ENCODE measurements at places on chromosomes 11 and 22.

DNA sequence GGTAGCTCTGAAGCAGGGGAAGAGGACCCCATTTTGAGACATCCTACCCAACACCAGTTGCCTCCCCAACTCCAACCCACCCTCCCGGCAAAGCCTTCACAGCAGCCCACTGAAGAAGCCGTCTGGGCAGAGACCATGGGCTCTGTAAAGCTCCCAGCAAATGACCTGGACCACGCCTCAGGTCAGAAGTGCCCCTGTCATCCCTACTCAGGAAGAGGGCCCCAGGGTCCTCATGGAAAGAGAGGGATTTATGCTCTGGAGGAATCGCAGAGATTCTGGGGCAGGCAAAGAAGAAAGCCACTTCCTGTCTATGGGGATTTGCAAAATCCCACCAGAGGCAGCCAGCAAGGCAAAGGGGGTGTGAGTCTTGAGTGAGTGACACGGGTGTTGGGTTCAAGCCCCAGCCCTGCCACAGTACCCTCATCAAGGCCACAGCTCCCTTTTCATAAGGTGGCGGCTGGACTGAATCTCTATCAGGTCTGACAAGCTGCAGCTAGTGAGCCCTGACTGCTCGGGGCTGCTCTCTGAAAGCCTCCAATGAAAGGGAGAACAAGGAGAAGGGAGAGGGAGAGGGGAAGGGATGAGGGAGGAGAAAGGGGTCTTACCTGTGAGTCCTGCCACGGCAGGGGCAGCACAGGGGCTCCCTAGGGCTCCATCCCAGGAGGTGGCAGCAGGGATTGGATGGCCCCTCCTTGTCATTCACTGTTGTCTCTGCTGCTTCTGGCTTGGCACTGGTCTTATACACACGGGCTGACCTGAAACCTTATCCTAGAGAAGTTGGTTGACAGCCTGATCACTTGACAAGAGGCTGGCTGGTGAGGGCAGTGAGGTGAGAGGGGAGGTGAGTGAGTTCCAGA is at the start of gene UCP3:
Gene UCP3, minus strand, starts transcription at position 713 of the 857 bp plus-strand sequence. CDS start 2,043 bp downstream, outside the sequence.
- no peak for DNase-seq

- DNase-seq: peak; percentile 81
Measured at GRCh38 chr11:33633251-33634003, 67.2 kb downstream of the C11orf91 start.

- no peak for DNase-seq
Measured at GRCh38 chr11:95254716-95255115, 23.7 kb upstream of the SESN3 start.

DNA sequence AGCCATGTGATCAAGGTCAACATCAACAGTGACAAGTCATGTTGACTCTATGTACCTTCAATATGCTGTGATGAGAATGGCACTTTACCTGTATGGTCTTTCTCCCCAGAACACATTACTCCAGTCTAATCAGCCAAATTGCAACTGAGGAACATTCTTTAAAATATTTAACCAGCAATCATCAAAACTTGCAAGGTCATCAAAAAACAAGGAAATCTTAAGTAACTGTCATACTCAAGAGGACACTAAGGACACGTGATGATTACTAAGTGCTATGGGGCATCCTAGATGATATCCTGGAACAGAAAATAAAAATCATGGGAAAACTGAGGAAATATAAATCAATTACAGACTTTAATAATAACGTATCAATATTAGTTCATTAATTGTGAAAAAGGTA is 118.9 kb downstream of the EFCAB6 start:
- DNase-seq: no peak

DNA sequence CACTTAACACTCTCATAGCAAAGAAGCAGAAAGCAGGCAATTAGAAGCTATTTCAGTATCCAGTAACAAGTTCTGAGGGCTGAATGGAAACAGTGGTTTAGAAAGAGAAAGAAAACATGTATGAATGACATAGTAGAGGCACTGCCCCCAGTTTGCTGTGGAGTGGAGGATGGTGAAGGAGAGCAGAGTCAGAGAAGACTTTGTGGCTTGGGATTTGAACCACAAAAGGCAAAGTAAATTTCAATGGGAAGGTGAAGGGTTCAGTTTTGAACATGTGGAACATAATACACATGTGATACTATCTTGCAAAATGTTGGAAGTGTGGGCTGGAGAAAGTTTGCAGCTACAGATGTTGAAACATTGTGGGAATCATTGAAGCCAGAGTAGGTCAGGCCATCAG is 81.4 kb downstream of the SNX19 start:
- no peak for DNase-seq

- no peak for DNase-seq
Measured at GRCh38 chr11:1073261-1073724, 1.4 kb upstream of the MUC2 start.

- DNase-seq: no peak
Measured at GRCh38 chr22:50697667-50698506, 25.3 kb downstream of the SHANK3 start.

DNA sequence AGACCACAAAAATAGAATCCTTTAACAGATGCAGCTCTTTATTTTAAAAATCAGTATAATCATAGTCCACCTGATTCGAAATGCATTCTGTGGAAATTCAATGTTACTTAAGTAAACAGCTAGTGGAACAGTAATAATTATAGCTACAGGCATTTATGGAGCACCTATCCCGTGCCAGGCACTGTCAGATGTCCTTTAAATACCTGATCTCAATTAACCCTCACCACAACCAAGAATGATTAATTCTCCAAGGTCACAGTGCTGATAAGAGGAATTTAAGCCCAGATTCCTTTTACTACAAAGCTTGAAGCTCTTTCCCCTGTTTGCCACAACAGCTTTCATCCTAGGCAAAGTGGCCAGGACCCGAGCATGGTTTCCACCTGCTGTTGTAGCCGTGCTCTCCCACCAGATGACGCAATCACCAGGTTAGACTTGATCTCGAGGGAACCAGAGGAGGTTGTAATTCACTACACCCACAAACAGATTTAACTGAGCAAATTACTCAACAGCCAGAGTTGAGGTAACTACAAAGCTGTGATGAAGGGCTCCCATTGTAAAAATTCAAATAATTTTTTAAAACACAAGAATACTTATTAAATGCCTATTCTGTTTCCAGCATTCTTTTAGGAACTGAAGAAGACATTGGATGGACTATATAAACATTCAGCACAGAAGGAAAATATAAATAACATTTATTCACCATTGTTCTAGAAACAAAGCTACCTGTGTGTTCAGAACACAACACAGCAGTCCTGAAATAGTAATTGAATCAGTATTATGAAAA is 10.3 kb downstream of the PRDM10 start:
- peak; percentile 22 for DNase-seq

DNA sequence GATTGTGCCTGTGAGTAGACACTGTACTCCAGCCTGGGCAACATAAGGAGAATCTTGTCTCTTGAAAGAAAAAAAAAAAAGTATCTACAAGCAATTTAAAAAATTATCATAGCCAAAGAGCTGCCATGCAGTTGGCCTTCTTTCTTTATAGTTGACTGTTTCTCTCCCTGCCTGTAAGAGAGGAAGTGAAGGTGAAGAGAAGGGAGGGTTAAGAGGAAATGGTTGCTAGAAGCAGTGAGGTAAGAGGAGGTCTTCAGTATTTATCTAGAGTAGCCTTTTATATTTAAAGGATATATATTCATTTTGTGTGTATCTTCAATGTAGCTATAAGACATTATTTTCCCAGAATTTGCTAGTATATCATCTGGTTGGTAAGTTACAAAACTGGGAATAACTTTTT is 217.9 kb downstream of the TMEM135 start:
- no peak for DNase-seq

DNA sequence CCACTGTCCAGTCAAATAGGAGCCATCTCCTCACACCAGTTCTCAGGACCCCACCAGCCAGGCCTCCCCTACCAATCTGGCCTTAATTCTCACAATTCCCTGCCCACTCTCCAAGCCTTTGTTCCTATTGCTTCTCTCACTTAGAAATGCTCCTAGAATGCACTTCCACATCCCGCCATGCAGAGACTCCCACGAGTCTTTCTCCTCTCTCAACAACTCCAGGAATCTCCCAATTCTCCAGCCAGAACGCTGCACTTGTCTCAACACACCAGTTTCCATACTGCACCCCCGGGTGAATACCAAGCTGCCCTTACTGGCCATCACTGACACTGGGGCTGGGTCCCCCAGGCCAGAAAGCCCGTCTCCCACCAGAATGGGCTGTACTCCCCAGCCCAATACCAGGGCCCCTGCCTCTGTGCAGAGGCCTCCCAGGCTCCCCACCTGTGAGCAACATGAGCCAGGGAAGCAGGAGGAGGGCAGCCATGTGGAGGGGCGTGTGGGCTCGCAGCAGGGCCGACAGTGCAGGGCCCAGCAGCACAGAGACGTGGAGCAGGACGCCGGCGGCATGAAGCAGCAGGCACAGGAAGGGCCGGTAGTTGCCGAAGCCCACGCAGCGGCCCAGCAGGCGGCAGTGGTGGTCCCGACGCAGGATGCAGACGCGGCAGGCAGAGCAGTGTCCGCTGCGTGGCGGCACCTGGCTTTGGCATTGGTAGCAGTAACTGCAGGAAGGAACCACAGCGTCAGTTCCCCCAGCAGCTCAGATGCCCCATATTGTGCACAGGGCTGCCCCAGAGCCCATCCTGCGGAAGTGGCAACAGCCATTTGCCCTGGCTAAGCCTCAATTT is 2.4 kb downstream of the ZDHHC24 start:
- DNase-seq: peak; percentile 57

DNA sequence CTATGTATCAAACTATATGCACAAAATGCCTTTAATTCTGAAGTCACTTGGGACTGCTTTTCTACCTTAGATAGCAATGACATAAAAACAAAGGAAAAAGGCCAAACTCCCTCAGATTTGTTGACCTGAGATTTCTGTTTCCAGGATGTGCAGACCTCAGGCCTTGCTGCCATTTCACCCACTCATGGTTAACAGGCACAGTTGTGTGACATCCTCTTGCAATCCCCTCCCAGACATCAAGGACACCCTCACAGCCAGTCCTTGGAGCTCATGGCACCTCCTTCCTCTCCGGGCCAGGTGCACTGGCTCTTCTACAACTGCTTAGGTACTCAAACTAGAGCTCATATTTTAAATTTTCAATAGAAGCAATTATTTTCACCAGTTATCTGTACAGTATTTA is 37.3 kb downstream of the SERPIND1 start:
- DNase-seq: no peak

DNA sequence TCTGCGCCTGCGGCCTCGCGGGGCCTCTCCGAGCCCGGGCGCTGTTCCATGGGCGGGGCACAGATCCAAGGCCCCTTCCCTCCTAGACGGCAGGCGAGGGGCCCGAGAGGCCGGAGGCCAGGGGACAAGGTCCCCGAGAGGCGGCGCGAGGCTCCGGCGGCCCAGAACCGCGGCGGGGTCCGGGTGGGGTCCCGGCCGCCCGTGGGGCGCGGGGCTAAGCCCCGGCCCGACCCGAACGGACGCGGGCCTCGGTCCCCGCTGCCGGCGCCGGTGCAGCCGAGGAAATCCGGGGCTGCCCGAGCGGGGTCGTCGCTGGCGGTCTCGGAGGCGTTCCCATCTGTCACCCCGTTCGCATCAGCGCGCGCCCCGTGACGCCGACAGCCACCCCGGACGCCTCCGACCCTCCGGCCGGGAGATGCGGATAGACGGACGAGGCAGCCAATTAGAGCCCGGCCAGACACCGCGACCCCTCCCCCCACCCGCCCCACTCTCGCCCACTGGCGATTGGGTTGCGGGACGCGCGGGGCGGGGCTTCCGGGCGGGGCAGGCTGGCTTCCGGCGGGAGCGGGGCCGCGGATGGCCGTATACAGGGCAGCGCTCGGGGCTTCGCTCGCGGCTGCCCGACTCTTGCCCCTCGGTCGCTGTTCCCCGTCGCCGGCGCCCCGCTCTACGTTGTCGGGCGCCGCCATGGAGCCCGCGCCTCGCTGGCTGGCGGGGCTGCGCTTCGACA is at the start of gene SELENOO:
Gene SELENOO, plus strand, starts transcription at position 551 of the 730 bp plus-strand sequence. Its CDS starts 26 bp downstream, at position 577.
- DNase-seq: peak; percentile 88

- no peak for DNase-seq
Measured at GRCh38 chr11:36243641-36244040, 45.6 kb downstream of the COMMD9 start.

- DNase-seq: no peak
Measured at GRCh38 chr11:125975634-125976033, 29.8 kb downstream of the VSIG10L2 start.

GRCh38 chr22:23911318-23911980 is 17.3 kb downstream of the MIF start:
- DNase-seq: no peak

DNA sequence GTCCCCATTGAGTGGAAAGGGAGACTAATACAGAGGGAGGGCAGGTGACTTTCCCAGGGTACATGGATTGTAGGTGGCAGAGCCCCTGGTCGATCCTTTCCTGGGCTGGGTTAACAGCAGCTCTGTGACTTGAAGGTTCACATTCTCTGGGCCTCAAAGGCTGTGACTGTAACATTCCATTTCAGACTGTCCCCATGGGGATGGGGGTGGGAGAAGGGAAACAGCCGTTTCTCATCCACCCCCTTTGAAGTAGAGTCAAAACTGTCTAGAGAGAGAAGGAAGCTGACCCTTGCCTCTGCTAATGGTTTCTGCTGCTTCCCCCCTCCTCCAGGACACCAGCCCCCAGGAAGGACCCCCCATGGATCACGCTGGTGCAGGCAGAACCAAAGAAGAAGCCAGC is 19.2 kb downstream of the MICALL1 start:
- DNase-seq: no peak

- peak; percentile 28 for DNase-seq
Measured at GRCh38 chr11:34206407-34207300, 101.2 kb downstream of the NAT10 start.

- peak; percentile 58 for DNase-seq
Measured at GRCh38 chr11:33970984-33971466, 79.1 kb upstream of the LMO2 start.
